ENCODE measurements at places on chromosomes 12 and 14. TPM values are rescaled to one million over a fixed set of nuclear protein-coding genes. Genes with fewer than 3 reads are reported as not detected.

TNS2 gene
- 5.1 TPM for total RNA-seq

SLC7A8 gene
- total RNA-seq, result not detected

DNA sequence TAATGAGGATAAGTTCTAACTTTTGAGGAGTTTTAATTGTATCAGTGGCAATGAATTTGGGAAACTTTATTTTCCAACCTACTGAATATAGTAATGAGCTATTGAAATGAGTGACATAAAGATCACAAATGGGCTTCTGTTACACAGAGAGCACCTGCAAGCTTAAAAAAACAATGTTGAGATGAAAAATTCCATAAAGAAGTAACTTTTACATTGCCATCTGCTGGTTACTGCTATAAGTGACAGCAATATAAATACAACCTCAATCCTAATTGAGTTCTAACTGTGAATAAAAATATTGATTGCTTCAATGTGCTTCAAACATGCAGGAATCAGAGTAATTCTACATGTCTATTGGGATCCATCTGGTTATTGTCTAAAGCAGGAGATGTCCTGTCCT, 14.2 kb downstream of the WIF1 start:
- DNase-seq, result peak; percentile 22

- peak; percentile 44 for DNase-seq
Measured at GRCh38 chr14:105203057-105203531, 22.0 kb upstream of the NUDT14 start.

DNA sequence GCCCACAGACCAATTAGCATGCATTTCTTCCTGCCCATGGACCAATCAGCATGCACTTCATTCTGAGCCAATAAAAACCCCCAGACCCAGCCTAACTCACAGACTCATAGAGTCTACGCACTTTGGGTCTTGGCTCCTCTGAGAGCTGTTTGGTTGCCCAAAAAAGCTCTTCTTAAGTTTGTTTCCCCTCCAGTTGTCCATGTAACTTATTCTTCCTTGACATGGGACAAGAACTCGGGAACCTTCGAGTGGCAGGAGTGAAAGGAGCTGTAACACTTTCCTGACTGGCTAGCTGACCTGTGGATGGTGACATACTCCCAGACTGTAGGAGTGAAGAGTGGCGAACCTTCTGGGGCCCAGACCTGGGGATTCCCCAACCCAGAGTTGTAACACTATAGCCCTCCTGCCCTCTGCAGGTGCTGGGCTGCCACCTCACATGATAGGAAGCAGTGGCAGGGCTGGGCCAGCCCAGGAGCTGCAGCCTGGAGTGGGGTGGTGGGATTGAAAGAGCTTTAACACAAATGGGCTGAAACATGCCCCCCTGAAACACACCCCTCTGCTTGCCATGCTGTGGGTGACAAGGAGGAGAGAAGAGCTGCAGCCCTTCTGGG, 4.4 kb upstream of the BTBD7 start:
- DNase-seq, result no peak

DNA sequence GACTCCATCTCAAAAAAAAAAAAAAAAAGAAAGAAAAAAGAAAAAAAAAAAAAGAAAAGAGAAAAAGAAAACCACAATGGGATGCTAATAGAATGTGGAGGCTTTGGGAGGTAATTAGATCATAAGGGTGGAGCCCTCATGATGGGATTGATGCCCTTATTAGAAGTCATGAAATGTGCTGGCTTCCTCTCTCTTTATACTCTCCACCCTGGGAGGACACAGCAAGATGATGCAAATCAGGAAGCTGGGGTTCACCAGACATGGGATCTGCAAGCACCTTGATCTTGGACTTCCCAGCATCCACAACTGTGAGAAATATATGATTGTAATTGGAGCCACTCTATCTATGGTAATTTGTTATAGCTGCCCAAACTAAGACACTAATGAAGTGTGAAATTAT, 13.4 kb upstream of the DRAM1 start:
- DNase-seq, result no peak

DNA sequence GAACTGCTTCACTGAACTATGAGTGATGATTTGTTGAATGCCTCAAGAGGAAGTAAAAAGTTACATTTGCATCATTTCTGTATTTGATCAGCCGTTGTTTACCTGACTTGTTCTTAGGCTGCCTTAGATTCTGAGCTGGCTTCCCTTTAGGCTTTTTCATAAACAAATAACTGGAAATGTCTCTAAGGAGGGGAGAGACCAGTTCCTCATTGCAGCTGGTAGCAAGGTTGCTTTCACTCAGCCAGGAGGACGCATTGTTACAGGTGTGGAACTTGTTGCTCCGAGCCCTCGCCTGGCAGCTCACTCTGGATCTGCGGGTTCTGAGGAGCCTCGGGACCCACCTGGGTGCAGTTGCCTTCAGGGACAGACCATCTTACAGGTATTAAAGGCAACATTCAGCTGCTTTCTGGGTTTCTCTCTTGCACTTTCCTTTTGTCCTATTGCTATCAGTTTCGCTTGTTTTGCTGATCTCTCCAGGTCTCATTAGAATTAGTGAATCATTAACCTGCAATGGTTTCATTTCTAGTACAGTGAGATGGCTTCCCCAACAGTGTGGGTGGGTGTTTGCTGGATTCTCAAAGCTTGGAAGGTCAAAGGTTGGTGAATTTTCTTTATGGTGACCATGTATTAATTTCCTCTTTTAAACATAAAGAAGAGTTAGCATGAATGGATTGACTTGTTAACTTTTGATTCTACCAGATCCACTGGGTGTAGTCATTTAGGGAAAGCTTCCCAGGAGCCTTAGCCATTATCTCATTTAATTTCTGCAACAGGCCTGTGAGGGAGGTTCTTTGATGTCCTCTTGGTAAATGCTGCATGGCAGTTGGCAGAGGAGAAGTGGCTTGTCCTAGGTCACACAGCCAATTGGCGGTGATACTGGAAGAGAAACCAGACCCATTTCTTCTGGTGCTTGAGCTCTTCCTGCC, at the start of gene PLEKHG7:
Gene PLEKHG7 (plus strand): TSS at position 236 of the 926 bp plus-strand sequence. CDS start 3,643 bp downstream, outside the sequence.
- DNase-seq, result peak; percentile 23

DNA sequence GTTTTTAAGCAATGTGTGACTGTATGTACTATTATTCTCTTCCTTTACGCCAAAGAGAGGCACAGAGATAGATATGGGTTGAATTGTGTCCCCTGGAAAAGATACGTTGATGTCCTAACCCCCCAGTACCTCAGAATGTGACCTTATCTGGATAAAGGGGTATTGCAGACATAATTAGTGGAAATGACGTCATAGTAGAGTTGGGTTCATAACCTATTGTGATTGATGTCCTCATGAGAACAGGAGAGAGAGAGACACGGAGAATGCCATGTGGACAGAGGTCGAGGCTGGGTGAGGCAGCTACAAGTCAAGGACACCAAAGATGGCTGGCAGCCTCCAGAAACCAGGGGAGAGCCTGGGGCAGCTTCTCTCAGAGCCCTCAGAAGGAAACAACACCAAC, 376.3 kb downstream of the FUT8 start:
- no peak for DNase-seq

- DNase-seq, result no peak
Measured at GRCh38 chr12:42584651-42585111, 4.9 kb downstream of the PRICKLE1 start.

DNA sequence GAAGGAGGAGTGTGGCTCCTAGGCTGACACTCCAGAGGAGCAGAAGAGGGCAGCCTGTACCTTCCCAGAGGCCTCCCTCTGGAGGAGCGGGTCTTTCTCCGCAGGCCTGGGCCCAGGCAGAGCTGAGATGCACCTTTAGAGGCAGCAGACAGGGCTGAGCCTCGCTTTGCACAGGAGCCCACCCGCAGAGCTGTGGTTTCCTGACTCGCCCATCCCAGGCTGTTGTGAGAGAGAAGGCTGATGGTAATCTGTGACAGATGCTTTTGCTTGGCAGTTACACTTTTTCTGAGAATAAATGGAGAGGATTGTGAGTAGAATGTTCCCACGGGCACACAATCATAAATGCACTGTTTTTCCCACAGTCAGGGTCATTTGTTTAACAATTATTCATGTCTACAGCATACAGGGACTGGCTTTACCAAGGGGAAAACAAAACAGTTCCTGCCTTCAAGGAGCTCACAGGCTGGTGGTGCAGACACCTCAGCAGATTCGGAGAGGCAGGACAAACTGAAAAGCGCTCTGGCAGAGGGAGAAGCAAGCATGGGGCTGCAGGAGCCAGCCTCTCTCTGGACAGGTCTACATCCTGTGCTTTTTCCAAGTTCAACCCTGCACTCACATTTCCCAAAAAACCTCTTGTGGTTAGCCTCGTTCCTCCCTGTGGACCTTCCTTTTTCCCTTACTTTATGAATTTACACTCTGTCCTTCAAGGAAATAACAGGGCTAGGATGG, 13.9 kb downstream of the EVL start:
- DNase-seq, result no peak

DNA sequence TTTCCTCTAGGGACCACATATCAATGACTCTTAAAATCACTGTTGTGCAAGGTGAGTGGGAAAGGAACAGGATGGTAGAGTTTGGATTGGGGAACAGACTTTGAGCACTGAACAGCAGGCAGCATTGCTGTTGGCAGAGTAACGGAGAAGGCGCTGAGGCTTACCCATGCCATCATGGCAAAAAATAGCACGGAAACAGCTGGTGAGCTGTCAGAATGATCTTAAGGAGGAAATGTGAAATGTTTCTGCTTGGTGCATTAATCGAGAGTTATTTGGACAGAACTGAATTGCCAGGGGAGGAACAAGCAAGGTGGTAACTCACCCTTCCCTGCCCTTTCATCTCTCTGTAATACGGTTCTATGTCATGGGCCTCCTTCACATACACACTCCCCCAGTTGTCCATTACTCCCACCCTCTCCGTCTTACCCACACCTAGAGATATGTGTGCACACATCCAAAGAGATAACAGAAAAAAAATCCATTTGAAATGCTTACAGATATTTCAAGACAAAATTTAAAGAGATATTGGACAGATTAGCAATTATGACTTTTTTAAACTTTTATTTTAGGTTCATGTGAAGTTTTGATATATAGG, 572.5 kb downstream of the DIO2 start:
- DNase-seq, result no peak

DNA sequence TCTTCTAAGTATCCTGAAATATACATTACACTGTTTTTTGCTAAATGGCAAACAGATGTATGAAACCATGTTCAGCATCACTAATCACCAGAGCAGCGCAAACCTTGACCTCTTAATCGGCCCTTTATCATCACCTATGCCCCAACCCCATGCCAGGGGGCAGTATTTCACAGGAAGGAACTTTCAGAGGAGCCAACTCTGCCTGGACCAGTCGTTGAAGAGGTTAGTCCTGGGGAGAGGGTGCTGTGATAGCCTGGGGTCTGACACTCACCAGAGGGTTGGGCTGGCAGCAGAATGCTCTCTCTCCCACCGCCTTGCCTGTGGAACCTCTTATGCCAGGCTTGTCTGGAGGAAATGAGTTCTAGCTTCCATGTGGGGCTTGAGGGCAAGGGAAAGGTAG, 411.7 kb downstream of the TMEM117 start:
- no peak for DNase-seq

All from Caki2 (cell line).